ENCODE measurements at places on chromosomes 16 and 17. TPM values are rescaled to one million over a fixed set of nuclear protein-coding genes. Genes with fewer than 3 reads are reported as not detected.

JUP gene
- 109 TPM for total RNA-seq

TAX1BP3 gene
- total RNA-seq = 108 TPM

DEXI gene
- 36.3 TPM for total RNA-seq

KLHDC4 gene
- 38.8 TPM for total RNA-seq

KRT17 gene
- 5.9 TPM for total RNA-seq

PRRT2 gene
- 2.7 TPM for total RNA-seq

C1QTNF8 gene
- not detected for total RNA-seq

CDH1 gene
- 128 TPM for total RNA-seq

ELAC2 gene
- total RNA-seq = 35.3 TPM

CHST6 gene
- total RNA-seq = 0.09 TPM

SLC5A10 gene
- total RNA-seq = not detected

IL17C gene
- total RNA-seq = not detected

ZNF594 gene
- total RNA-seq = 7.1 TPM

OR4D2 gene
- total RNA-seq = not detected

CDH8 gene
- 0.78 TPM for total RNA-seq

WNT9B gene
- total RNA-seq = 2.0 TPM

ZNF646 gene
- total RNA-seq = 20.6 TPM

FADS6 gene
- total RNA-seq = not detected

All from upper lobe of right lung (tissue), 1 donor.